Heart right ventricle (tissue), 16 donors: ENCODE measurements at places on chromosomes 4 and X. TPM values are rescaled to one million over a fixed set of nuclear protein-coding genes. Genes with fewer than 3 reads are reported as not detected.

DNA sequence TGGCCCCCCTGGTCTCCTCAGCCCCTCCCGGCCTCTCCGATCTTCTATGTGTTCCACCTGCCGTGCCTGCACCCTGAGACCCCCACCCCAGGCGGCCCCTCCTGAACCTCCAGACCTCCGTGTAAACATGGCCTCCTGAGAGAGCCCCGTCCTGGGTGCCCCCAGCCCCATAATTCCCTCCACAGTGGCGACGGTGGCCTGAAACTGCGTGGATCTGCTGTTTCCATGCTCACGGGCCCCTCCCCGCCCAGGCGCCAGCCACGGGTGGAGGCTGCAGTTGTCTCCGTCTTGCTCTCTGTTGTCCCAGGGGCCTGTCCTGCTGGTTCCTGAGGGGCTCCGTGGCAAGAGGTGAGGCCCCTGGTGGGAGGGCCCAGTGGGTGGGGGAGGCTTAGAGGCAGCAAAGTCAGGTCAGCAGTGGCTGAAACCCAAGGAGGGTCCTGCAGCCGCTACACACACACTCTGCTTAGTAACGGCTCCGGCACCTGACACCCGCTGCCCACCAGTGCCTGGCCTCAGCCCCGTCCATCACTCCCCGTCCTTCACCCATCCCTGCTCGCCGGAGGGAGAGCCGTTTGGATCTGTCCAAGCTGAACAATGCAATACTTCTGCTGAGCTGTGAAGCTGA is 75.8 kb downstream of the FAM53A start:
- no peak for DNase-seq

DNA sequence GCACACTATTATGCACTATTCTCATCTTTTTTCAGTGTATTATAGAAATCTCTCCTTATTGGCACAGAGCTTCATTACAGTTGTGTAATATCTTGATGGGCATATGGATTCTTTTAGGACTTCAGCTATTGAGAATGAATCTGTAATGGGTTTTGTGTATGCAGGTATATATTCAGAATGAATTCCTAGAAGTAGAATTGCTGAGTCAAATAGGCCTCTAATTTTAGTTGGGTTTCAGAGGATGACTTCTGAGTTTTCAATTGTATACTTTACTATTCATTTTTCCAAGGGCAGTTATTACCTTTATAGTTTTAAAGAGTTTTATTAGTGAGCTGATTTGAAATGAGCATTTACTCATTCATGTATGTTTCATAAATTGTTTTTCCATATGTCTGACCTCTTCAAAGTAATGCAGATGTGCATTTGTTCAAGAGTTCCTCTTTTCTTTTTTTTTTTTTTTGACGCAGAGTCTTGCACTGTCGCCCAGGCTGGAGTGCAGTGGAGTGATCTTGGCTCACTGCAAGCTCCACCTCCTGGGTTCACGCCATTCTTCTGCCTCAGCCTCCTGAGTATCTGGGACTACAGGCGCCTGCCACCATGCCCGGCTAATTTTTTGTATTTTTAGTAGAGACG is 19.5 kb downstream of the CASP6 start:
- no peak for DNase-seq

DNA sequence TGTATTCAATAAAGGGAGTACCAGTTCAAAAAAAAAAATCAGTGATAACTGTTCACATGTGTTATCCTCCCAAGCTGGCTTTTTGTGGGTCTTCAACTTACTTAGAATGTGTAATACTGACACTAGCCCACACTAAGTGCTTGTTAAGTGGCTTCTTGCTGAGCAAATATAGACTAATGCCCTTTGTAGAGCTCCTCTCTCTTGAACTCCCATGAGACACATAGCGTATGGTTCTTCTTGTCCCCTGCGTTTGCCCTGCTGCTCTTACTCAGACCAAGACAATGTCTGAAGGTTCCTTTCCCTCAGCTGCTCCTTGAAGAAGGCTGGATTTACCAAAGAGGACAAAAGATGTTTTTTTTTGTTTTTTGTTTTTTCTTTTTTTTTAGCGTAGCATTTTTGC is 110.9 kb downstream of the FRAS1 start:
- no peak for DNase-seq

DNA sequence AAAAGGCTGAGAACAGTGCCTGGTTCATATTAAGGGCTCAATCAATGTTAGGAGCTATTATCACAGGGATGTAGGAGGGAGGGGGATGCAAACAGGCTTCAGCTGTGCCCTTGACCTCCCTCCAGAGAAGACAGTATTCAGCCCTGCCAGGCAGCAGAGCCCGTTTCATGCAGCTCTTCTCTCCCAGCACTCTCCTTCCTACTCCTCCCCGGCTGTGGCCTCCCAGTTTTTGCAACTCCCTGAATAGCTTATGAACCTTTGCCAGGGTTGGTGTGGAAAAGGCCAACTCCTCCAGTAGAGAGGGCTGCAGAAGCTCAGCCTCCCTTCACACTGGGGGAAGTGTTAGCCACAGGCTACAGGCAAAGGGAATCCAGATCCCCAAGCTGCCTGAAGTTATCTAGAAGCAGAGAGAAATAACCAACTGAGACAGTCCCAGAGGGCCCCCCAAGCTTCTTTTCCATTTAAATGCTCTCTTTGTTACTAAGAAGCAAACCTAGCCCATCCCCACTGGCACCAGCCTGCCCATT is 31.7 kb upstream of the APLN start:
- peak; percentile 25 for DNase-seq

- DNase-seq = no peak
These were observed 100.1 kb downstream of the CEP135 start for GRCh38 chr4:56048702-56049431.

GRCh38 chr4:160819791-160820190 is 1344.0 kb downstream of the FSTL5 start:
- no peak for DNase-seq

DNA sequence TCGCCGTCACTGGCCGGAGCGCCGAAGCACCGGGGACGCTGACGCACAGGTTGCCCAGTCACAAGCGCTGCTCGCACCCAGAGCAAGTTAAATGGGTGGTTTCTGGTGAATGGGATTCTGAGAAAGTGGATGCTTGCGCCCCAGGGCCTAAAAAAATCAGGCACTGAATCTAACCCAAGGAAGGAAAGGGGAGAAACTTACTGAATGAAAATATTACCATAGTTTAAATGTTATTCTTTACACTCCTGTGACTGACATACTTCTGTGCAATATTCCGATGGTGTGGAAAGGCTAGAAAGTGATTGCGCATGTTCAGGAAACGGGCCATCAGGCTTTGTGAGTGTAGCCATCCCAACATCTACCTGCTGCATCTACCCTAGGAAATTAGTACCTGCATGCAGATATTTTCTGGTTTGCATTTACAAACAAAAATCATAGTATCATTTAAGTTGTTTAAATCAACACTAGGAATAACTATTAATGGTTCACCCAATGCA is 838 bp upstream of the ABCG2 start:
- no peak for DNase-seq

NUDT10 gene
- polyA plus RNA-seq = 0.80 TPM

DOK7 gene
- polyA plus RNA-seq = 61.5 TPM

MAGEA12 gene
- not detected for polyA plus RNA-seq
